ENCODE measurements at places on chromosomes 6 and 20. TPM values are rescaled to one million over a fixed set of nuclear protein-coding genes. Genes with fewer than 3 reads are reported as not detected.

DNA sequence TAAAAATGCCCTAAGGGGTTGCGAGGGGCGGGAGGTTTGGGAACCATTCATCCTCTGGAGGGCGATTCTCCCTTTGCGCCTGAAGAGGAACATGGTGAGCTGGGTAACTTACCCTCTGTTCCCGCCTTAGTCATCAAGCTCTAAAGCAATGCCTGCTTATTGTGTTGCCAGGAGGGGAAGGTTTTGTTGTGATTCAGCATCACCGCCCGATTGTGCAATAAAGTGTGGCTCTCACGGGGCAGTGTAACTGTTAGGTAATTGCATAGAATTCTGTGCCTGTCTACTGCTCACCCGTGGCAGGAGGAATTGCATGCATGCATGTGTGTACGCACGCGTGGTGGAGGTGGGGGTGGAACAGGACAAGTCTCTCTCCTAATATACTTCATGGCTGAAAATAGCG is 95.5 kb upstream of the AGPAT4 start:
- DNase-seq = no peak
- H3K4me1 ChIP-seq = no peaks in the 10 kb centered on the region
- no peaks in the 10 kb centered on the region for H3K36me3 ChIP-seq
- H3K27ac ChIP-seq = no peak overlapping the region
- H3K27me3 ChIP-seq = no peaks in the 10 kb centered on the region

DNA sequence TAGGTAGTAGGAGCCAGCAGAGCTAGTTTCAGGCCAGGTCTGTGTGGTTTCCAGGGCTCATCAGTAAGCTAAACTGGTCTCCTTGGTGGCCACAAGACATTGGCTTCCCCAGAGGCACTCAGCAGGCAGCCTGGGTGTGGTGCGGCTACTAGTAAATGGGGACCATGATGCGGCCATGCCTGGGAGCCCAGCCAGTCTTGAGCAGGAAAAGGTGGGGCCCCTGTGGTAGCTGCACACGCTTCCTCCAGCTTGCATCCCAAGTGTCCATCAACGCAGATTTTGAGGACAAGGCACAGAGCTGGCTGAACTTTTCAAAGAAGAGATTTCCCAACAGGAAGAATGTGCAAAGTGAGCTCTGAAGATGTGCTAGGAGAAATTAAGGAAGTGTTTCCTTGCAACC is 107.4 kb upstream of the NAA20 start:
- H3K27ac ChIP-seq = no peak overlapping the region
- H3K27me3 ChIP-seq = no peaks in the 10 kb centered on the region
- DNase-seq = no peak
- H3K4me1 ChIP-seq = no peaks in the 10 kb centered on the region
- no peak overlapping the region for H3K4me3 ChIP-seq
- no peaks in the 10 kb centered on the region for H3K36me3 ChIP-seq

DNA sequence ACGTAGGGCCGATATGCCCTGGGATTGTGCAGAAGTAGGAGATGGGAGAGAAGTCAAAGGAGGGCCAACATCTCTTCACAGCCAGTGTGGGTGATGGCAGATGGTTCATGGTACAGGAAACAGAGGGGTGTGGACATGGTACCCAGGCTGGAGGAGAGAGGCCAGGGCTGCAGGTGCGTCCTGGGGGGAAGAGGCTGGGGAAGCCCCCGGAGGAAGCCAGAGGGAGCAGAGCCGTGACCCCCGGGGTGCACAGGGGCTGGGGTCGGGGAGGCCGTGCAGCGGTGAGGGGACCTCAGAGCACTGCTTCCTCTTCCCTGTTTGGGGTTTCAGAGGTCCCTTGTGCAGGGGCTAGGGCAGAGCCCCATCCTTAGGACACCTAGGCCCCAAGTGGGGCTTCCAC is 11.2 kb upstream of the ZBTB46 start:
- peaks cover 2% of the 10 kb centered on the region for H3K27me3 ChIP-seq
- H3K27ac ChIP-seq = no peak overlapping the region
- no peak for DNase-seq
- H3K36me3 ChIP-seq = no peaks in the 10 kb centered on the region

GRCh38 chr20:19269737-19270340 is 57.4 kb downstream of the SLC24A3 start:
- no peak overlapping the region for H3K27ac ChIP-seq
- H3K36me3 ChIP-seq = no peaks in the 10 kb centered on the region
- no peak for DNase-seq
- H3K27me3 ChIP-seq = no peaks in the 10 kb centered on the region
- no peaks in the 10 kb centered on the region for H3K4me1 ChIP-seq
- no peak overlapping the region for H3K4me3 ChIP-seq

- no peak overlapping the region for H3K27ac ChIP-seq
- no peaks in the 10 kb centered on the region for H3K4me1 ChIP-seq
- H3K27me3 ChIP-seq = no peaks in the 10 kb centered on the region
- no peaks in the 10 kb centered on the region for H3K36me3 ChIP-seq
These were observed 25.3 kb downstream of the DPPA5 start for GRCh38 chr6:73328790-73329189.

DNA sequence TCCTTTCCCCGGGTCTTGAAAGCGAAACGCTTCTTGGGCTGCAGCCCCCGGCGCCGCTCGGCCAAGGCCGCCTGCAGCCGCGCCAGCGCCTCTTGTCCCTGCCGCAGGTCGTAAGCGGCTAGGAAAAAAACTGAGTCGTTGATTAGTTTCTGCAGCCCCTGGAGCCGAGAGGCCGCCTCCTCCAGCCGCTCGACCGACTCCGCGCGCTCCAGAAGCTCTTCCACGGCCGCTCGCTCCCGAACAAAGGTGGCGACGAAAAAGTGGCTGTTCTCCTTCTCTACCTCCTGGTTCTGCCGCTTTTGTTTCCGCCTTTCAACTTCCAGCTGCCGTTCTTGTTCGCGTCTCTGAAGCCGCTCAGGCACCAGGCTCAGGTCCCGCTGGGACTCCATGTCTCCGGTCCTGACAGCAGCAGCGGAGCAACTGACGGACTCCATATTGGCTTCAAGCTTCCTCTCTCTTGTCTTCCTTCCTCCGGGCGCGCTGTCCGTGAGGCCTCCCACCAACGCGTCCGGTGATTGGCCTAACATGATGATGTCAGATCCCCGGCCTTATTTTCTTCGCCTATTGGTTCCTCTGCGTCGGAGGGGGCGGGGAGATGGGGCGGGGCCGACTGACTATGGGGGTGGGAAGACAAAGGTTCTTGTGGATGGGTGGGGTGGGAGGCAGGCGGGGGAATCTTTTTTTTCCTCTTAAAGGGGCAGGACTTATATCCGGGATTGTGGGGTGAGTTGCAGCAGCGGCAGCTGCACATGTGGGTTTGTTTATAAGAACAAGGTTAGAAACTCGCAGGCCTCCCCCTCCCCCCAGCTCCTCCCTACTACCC is at the start of gene TBCC:
Gene TBCC, minus strand, starts transcription at position 464 of the 823 bp plus-strand sequence. Its CDS starts 30 bp downstream, at position 434.
- peak within 1 kb of the TSS; percentile 77 for H3K4me3 ChIP-seq
- no peaks in the 10 kb centered on the region for H3K36me3 ChIP-seq
- H3K27me3 ChIP-seq = peaks cover 2% of the 10 kb centered on the region
- DNase-seq = peak; percentile 87

The CST4 gene
- not detected for total RNA-seq

DNA sequence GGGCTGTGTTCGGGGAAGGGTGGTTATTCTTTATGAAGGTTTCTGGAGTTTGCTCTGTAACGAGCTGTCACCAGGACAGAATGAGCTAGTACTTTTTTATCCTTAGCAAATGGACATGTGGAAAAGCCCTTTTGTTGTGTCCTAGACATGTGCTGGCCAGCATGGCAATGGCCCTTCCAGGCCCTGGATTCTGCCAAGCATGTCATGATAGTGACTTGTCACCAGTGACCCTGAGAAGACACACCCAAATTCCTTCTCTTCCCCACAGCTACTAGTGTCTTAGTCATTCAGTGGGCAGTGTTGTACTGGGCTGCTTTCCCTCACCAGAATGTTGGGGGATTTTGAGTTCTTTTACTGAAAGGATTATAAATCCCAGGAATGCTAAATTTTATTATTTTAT is 74.0 kb upstream of the XRN2 start:
- no peaks in the 10 kb centered on the region for H3K4me1 ChIP-seq
- H3K36me3 ChIP-seq = peaks cover 35% of the 10 kb centered on the region
- H3K4me3 ChIP-seq = no peak overlapping the region
- H3K27ac ChIP-seq = no peak overlapping the region

The C20orf204 gene
- 6.3 TPM for total RNA-seq

- no peaks in the 10 kb centered on the region for H3K36me3 ChIP-seq
- no peak overlapping the region for H3K4me3 ChIP-seq
- no peak for DNase-seq
- H3K27ac ChIP-seq = no peak overlapping the region
- H3K27me3 ChIP-seq = no peaks in the 10 kb centered on the region
These were observed 519.5 kb upstream of the PTCHD4 start for GRCh38 chr6:48630511-48630910.

DNA sequence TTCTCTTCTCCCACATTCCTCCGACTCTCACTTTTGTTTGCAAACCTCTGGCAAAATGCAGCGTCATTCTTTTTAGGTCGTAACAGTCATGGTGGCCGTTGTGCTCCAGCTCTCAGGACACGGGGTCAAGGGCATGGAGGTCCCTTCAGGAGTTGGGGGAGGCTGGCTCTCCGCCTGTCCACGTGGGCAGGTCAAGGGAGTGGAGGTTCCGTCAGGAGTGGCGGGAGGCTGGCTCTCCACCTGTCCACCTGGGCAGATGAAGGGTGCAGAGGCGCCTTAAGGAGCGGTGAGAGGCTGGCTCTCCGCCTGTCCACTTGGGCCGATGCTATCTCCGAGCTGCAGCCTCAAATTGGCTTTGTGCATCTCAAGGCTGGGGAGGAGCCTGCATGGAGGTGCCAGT is 98.0 kb downstream of the ERMARD start:
- no peak overlapping the region for H3K27ac ChIP-seq
- no peaks in the 10 kb centered on the region for H3K4me1 ChIP-seq
- no peak for DNase-seq
- H3K36me3 ChIP-seq = no peaks in the 10 kb centered on the region

DNA sequence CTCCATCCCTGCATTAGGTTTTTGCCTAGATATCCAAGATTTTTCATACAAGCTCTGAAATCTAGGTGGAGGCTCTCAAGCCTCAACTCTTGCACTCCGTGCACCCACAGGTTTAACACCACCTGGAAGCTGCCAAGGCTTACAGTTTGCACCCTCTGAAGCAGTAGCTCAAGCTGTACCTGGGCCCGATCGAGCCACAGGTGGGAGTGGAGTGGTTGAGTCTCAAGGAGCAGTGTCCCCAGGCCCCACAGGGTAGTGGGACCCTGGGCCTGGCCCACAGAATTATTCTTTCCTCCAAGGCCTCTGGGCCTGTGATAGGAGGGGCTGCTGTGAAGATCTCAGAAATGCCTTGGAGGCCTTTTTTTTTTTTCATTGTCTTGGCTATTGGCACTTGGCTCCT is 973.5 kb upstream of the MAP3K7 start:
- no peak overlapping the region for H3K4me3 ChIP-seq
- no peaks in the 10 kb centered on the region for H3K27me3 ChIP-seq
- H3K36me3 ChIP-seq = no peaks in the 10 kb centered on the region
- H3K4me1 ChIP-seq = no peaks in the 10 kb centered on the region
- no peak overlapping the region for H3K27ac ChIP-seq

The LY6G6C gene
- total RNA-seq = not detected

DNA sequence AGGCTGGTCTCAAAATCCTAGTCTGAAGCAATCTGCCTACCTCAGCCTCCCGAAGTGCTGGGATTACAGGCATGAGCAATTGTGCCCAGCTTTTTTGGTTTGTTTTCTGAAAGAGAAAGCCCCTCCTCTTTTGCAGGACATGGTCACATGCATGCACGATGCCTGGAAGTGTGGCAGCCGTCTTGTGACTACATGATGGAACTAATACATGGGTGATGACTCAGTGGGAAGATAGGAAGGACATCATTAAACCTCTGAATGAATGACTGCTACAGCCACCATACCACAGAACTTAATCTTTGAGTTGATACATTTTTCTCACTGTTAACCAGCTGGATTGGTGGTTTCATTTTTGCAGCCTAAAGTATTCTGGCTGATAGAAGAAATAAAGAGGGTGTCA is 13.4 kb upstream of the CTNNBL1 start:
- peaks cover 3% of the 10 kb centered on the region for H3K27me3 ChIP-seq
- no peak overlapping the region for H3K27ac ChIP-seq
- no peaks in the 10 kb centered on the region for H3K36me3 ChIP-seq
- no peak overlapping the region for H3K4me3 ChIP-seq
- no peak for DNase-seq

DNA sequence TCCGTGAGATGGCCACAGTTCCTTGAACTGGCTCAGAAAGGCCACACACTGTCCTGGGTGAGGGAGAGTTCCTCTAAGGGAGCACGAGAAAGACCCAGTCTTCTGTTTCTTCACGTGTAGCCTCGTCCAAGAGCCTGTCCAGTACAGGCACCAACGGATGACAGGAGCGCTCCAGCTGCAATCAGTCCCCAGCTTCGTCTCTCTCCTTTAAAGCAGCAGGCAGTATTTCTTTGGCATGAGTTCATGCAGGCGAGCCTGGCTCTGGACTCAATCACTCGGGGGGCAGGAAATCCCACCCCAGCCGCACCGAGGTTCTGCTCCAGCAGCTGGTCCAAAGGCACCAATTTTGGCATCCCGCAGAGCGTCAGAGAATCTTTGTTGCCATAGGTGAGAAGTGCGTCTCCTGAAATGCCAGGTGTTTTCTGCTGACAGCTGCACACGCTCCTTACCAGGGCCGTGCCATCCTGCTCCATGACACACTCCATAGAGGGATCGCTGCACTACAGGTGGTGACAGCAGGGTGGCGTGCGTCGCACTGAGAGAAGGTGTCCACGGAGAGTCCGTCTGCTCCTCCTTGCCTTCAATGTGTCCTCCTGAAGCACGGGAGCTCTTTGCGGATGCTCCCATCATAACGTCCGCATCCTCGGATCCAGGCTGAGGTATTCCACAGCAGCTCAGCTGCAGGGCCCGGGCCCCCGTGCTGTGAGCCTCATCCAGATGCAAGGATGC is 59.6 kb upstream of the AFDN start:
- H3K4me1 ChIP-seq = no peaks in the 10 kb centered on the region
- H3K27me3 ChIP-seq = peaks cover 18% of the 10 kb centered on the region
- no peaks in the 10 kb centered on the region for H3K36me3 ChIP-seq
- no peak overlapping the region for H3K4me3 ChIP-seq
- no peak overlapping the region for H3K27ac ChIP-seq
- DNase-seq = no peak

The FAM162B gene
- total RNA-seq = not detected

The ZNF341 gene
- total RNA-seq = 5.7 TPM

GRCh38 chr6:168145747-168146596 is 67.0 kb upstream of the FRMD1 start:
- H3K36me3 ChIP-seq = no peaks in the 10 kb centered on the region
- DNase-seq = no peak
- H3K27ac ChIP-seq = no peak overlapping the region
- H3K4me3 ChIP-seq = no peak overlapping the region
- peaks cover 20% of the 10 kb centered on the region for H3K27me3 ChIP-seq
- no peaks in the 10 kb centered on the region for H3K4me1 ChIP-seq

DNA sequence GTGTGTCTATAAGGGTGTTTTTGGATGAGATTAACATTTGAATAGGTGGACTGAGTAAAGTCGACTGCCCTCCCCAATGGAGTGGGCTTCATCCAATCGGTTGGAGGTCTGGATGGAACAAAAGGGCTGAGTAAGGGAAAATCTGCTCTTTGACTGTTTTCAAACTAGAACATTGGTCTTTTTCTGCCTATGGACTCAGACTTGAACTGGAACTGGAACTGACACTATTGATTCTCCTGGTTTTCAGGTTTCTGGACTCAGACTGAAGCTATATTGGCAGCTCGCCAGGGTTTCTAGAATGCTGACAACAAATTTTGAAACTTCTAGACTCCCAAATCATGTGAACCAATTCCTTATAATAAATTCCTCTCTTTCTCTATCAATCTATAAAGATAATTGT is 498.9 kb upstream of the EPHA7 start:
- no peaks in the 10 kb centered on the region for H3K4me1 ChIP-seq
- no peak for DNase-seq
- H3K36me3 ChIP-seq = no peaks in the 10 kb centered on the region
- no peak overlapping the region for H3K4me3 ChIP-seq
- no peak overlapping the region for H3K27ac ChIP-seq

- no peaks in the 10 kb centered on the region for H3K27me3 ChIP-seq
- no peak overlapping the region for H3K27ac ChIP-seq
- H3K4me1 ChIP-seq = no peaks in the 10 kb centered on the region
These were observed 517.5 kb downstream of the TFAP2B start for GRCh38 chr6:51336185-51336584.

All from T-cell (primary cell).